Epithelial cell of alveolus of lung (primary cell): ENCODE measurements at places on chromosomes 4 and X. TPM values are rescaled to one million over a fixed set of nuclear protein-coding genes. Genes with fewer than 3 reads are reported as not detected.

STOX2 gene
- 0.52 and 14.1 TPM in 2 replicates for total RNA-seq

AKAP4 gene
- not detected in 2 replicates for total RNA-seq

DDX53 gene
- not detected in 2 replicates for total RNA-seq

DGKK gene
- total RNA-seq: not detected in 2 replicates

SOD3 gene
- total RNA-seq: 2.7 and 4.2 TPM in 2 replicates

TTC29 gene
- total RNA-seq: 0.08 and 0.26 TPM in 2 replicates

FGB gene
- not detected in 2 replicates for total RNA-seq

COL4A6 gene
- 16.4 and 74.3 TPM in 2 replicates for total RNA-seq

PNMA6E gene
- not detected in 2 replicates for total RNA-seq

DUSP21 gene
- total RNA-seq: not detected in 2 replicates

APEX2 gene
- 15.3 and 20.2 TPM in 2 replicates for total RNA-seq

SLC10A7 gene
- total RNA-seq: 10.6 and 13.8 TPM in 2 replicates

EMD gene
- 66.7 and 79.0 TPM in 2 replicates for total RNA-seq
